ENCODE measurements at places on chromosomes 12 and 14.

DNA sequence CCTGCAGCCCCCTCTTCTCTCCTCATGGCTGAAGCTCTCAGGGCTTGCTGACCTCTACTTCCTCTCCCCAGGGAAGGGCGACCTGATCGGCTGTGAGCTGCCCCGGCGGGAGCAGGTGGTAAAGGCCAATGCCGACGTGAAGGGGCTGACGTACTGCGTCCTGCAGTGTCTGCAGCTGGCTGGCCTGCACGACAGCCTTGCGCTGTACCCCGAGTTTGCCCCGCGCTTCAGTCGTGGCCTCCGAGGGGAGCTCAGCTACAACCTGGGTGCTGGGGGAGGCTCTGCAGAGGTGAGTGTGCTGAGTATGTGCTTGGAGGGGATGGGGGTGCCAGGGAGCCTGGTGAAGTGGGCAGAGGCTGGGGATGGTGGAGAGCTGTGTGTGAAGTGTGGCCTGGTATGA is 13.7 kb downstream of the MCRS1 start:
- no peak for DNase-seq

GRCh38 chr12:121240484-121241101 is 30.7 kb downstream of the P2RX4 start:
- peak; percentile 45 for DNase-seq

DNA sequence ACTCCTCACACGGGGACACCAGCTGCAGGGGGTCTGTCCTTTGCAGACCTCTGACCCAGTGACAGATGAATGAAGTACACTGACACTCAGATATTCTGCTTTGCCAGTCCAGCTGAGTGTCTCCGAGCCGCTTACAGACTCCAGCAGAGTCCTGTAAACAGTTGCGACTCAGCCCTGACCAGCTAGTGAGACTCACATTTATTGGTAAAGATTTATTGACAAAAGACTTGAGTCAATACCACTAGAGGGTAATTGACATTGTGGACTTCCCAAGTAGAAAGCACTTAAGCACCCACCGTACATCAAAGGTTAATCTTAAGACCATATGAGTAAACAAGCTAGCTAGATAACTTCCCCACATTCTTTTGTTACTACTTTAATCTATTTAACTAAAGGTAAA is 9.8 kb upstream of the FKBP4 start:
- no peak for DNase-seq

DNA sequence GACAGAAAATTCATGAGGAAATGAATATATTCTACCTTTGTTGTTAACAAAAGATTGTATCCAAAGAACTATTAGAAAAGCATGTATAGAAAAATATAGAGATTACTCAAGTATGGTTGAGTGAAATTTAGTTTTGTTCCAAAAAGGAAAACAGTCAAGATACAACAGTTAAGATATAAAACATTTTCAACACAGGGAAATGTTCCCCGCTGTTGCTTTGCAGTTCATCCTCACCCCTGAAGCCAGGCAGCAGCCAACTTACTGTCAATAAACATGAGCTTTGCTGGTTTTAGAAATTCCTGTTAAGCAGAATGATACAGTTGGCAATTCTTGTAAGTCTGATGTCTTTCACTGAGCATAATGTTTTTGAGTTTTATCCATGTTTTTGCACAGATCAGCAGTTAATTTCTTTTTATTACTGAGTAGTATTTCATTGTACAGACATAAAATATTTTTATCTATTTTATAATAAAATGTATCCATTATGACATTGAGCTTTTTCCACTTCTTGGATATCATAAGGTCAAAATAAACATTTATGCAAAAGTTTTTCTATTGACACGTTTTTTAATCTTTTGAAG is 1.2 kb upstream of the CLEC2B start:
- DNase-seq, result no peak

- DNase-seq, result no peak
These were observed 2.2 kb downstream of the ASIC1 start for GRCh38 chr12:50059440-50060119.

GRCh38 chr14:97218691-97219430 is 421.7 kb downstream of the VRK1 start:
- DNase-seq, result peak; percentile 50

Data from nephron progenitor cell (in vitro differentiated cells).